ENCODE measurements at places on chromosomes 2 and 18. TPM values are rescaled to one million over a fixed set of nuclear protein-coding genes. Genes with fewer than 3 reads are reported as not detected.

The MTLN gene
- total RNA-seq: 46.4 TPM

The GAREM2 gene
- 0.53 TPM for total RNA-seq

The CACNB4 gene
- 1.3 TPM for total RNA-seq

The DTNA gene
- total RNA-seq: 14.7 TPM

The CDK15 gene
- 0.12 TPM for total RNA-seq

The ANKRD53 gene
- total RNA-seq: 0.37 TPM

The SLC9A4 gene
- total RNA-seq: under 0.01 TPM

The CROCC2 gene
- under 0.01 TPM for total RNA-seq

The SULT1C4 gene
- total RNA-seq: 0.19 TPM

The MSTN gene
- total RNA-seq: under 0.01 TPM

The GAL3ST2 gene
- not detected for total RNA-seq

The IL1RN gene
- total RNA-seq: not detected

The C2orf78 gene
- not detected for total RNA-seq

The SNORC gene
- 0.93 TPM for total RNA-seq

The HAAO gene
- total RNA-seq: 0.53 TPM

The DNAJC5G gene
- total RNA-seq: not detected

The NETO1 gene
- not detected for total RNA-seq

The CNDP1 gene
- total RNA-seq: not detected

The TBC1D8 gene
- total RNA-seq: 35.3 TPM

The ABCG5 gene
- under 0.01 TPM for total RNA-seq

The MBOAT2 gene
- total RNA-seq: 15.9 TPM

The KCNIP3 gene
- 0.13 TPM for total RNA-seq

The MC2R gene
- not detected for total RNA-seq

The C18orf54 gene
- 3.9 TPM for total RNA-seq

The RFX8 gene
- 20.3 TPM for total RNA-seq

The MOGAT1 gene
- total RNA-seq: not detected

The PDE11A gene
- total RNA-seq: under 0.01 TPM

The LRP1B gene
- total RNA-seq: 0.13 TPM

The FBXO41 gene
- 0.40 TPM for total RNA-seq

The RUFY4 gene
- not detected for total RNA-seq

The UGT1A9 gene
- total RNA-seq: not detected

The CD8B2 gene
- not detected for total RNA-seq

The OTOS gene
- total RNA-seq: not detected

The CPLX4 gene
- total RNA-seq: not detected

The ZNF396 gene
- 3.0 TPM for total RNA-seq
